ENCODE measurements at places on chromosomes 12 and 14. TPM values are rescaled to one million over a fixed set of nuclear protein-coding genes. Genes with fewer than 3 reads are reported as not detected.

DNA sequence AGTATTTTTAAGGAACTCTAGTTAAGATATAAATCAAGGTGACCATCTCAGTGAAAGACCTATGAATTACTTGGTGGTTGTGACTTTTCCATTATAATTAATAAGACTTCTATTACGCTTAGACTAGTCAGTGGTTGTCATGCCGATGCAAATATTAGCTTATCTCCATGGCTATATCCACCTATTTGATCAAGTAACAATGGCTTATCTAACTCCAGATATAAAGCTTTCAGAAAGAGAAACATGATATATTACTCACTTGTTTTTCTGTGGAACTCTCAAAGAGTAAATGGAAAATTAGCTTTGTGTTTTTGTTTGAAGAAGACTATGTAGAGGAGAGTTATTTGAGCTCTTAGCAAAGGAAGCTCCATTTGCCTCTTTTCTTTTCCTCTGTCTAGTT is 323.8 kb upstream of the DCN start:
- no peak overlapping the region for H3K4me3 ChIP-seq
- no peak overlapping the region for H3K27ac ChIP-seq
- no peak for DNase-seq
- H3K4me1 ChIP-seq = no peaks in the 10 kb centered on the region
- no peaks in the 10 kb centered on the region for H3K36me3 ChIP-seq

GRCh38 chr12:42575717-42576116 is 13.8 kb downstream of the PRICKLE1 start:
- no peak overlapping the region for H3K27ac ChIP-seq
- H3K4me3 ChIP-seq = no peak overlapping the region
- no peak for DNase-seq
- H3K36me3 ChIP-seq = no peaks in the 10 kb centered on the region

DNA sequence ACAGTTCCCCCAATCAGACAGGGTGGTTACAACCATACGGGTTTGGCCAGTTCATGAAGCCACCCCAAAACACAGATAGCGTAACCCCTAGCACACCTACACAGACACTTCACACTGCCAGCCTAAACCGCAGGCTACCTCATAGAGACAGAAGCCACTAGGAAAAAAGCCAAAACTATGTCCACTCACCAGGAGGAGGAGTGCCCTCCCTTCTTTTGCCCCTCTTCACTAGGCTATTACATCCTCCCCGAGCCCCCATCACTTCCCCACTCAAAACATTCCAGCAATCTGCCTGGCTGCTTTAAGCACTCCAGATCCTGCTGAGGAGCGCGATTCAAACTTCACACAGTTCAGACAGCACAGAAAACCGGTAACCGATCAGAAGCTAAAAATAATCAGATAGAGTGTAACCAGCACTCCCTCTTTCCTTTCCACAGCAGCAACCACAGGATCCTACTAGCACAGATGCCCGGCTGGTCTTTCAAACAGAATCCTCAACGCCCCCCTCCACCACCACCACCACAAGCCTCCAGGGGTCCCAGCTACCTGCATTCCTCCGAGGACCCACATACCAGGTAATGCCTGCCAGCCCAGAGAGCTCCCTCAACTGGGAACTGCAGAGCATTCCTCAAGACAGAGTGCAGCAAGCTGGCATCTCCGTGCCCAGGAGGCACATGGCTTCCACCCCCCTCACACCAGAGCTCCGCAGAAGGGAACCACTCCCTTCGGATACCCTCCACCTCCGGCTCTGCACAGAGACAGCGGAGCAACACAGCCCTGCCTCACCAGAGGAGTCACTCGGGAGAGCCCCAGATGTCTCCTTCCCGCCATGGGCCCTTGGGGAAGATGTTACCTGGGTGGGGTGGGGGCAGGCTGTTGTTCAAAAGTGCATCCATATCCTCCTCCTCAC is 1.5 kb downstream of the CHD4 start:
- DNase-seq = peak; percentile 41
- H3K4me1 ChIP-seq = peaks cover 32% of the 10 kb centered on the region

GRCh38 chr12:14959126-14959440 is 2.3 kb downstream of the ARHGDIB start:
- H3K4me3 ChIP-seq = 0 out of 2 replicates have a peak overlapping the region, but pooled peaks have one; percentile 54
- no peaks in the 10 kb centered on the region for H3K27me3 ChIP-seq
- peaks cover 64% of the 10 kb centered on the region for H3K4me1 ChIP-seq
- no peak overlapping the region for H3K27ac ChIP-seq

GRCh38 chr12:3071710-3072109 is 5.5 kb upstream of the TSPAN9 start:
- H3K27ac ChIP-seq = no peak overlapping the region
- H3K4me3 ChIP-seq = no peak overlapping the region
- H3K36me3 ChIP-seq = no peaks in the 10 kb centered on the region

DNA sequence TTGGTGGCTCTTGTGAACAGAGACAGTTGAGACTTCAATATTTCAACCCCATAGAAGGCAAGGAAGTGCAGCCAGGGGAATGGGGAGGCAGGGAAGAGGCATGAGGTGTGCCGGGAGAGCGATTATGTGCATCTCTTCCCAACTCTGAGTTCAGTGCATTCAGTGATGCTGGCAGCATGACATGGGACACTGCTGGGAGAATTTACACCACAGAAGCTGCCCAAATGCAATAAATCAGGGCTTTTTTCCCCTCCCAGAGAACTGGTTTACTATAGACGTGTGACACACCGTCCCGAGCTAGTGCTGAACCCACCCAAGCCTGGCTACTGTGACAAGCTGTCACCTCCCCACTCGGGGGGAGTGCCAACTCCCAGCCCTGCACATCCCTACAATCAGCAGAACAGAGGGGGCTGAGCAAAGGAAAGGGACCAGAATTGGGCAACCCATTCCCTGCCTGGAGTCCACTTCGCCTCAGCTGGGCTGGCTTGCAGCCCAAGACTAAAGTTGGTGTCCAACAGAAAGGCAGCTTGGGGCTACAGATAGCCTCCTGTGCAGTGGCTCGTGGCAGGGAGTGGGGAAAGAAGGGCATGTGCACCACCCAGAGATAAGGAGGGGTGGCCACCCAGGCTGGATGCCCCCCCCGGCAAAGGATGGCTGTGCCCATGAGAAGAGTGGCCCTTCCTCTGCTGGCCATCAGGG is 16.7 kb downstream of the AHSA1 start:
- H3K4me3 ChIP-seq = no peak overlapping the region
- no peak overlapping the region for H3K27ac ChIP-seq
- no peak for DNase-seq
- H3K4me1 ChIP-seq = no peaks in the 10 kb centered on the region

DNA sequence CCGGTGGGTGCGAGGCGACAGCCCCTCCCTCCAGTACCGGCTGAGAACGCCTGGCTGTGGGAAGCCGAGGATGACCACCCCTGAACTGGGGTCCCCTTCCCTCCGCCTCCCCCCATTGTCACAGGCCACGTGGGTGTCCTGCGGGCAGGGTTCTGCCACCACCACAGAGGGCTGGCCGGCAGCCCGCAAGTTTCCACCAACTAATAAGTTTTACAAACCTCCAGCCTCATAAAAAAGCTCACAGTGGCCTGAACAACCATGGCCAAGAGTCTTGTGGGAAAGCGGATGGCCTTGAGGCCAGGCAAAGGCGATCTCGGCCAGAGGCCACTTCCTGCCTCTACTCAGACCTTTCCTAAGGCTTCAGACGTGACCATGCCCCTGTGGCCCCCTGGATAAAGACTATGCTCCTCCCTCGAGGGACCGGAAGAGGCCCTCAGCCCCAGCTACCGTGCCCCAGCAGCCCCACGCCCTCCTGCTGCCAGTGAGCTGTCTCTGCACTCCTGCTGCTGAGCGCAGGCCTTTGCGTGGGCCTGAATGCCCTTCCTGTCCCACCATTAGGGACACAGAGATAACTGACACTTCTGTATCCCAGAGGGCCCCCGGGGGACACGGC is 46.1 kb upstream of the DLK1 start:
- H3K36me3 ChIP-seq = no peaks in the 10 kb centered on the region
- no peaks in the 10 kb centered on the region for H3K4me1 ChIP-seq
- H3K27ac ChIP-seq = no peak overlapping the region
- peaks cover 9% of the 10 kb centered on the region for H3K27me3 ChIP-seq
- no peak for DNase-seq
- no peak overlapping the region for H3K4me3 ChIP-seq

GRCh38 chr14:79992407-79993198 is 218.7 kb downstream of the DIO2 start:
- no peak for DNase-seq
- H3K4me1 ChIP-seq = no peaks in the 10 kb centered on the region
- H3K4me3 ChIP-seq = no peak overlapping the region
- H3K27ac ChIP-seq = no peak overlapping the region
- H3K27me3 ChIP-seq = no peaks in the 10 kb centered on the region

DNA sequence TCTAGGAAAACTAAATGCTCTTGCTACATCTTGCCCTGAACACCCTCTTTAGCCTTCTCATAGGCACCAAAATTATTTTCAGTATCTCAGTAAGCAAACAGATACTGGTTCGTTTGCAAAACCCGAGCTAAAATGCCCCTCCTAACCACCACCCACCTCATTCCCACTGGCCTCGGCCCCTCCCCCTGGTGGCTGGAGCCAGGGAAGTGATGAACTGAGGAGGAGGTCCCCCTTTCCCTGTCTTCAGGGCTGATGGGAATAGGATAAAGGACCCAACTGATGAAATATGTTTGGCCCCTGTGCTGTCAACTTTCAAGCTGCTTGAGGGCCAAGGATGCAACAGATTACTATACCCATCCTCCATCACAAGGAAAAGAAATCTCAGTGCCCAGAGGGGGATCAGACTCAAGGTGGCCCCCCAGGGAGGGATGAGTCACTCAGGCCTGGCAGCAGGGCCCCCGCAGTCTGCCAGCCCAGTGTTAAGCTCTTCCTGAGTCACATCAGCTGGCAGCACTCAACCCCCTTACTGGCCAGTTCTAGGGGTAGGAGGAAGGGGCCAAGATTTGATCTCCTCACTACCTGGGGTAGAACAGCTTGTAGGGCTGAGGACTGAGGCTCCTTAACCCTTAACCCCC is 1.7 kb downstream of the ANKRD52 start:
- H3K4me1 ChIP-seq = peaks cover 22% of the 10 kb centered on the region
- no peaks in the 10 kb centered on the region for H3K27me3 ChIP-seq
- DNase-seq = no peak

- no peaks in the 10 kb centered on the region for H3K4me1 ChIP-seq
- H3K36me3 ChIP-seq = no peaks in the 10 kb centered on the region
- no peak for DNase-seq
- H3K27ac ChIP-seq = no peak overlapping the region
- no peaks in the 10 kb centered on the region for H3K27me3 ChIP-seq
Observed at GRCh38 chr14:90808759-90809529, 7.3 kb downstream of the TTC7B start.

GRCh38 chr14:67704484-67705089 is 2.9 kb downstream of the RDH12 start:
- peaks cover 24% of the 10 kb centered on the region for H3K4me1 ChIP-seq
- peak; percentile 51 for DNase-seq
- no peaks in the 10 kb centered on the region for H3K27me3 ChIP-seq
- no peak overlapping the region for H3K27ac ChIP-seq
- no peak overlapping the region for H3K4me3 ChIP-seq
- H3K36me3 ChIP-seq = no peaks in the 10 kb centered on the region

DNA sequence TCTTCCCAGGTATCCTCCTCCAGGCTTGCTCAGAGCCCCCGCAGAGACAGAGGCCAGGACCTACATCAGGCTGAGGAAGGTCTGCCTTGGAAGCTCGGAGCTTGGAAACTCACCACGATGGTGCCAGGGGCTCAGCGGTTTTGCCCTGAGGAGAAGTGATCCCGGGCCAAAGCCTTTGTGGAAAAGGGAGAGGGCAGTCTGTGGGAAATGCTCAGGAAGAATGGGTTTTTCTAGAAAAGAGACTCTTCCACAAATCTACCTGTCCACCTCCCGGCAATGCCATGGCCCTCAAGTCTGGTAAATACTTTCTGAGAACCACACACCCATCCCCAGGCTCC is 8.0 kb downstream of the KRT2 start:
- H3K4me1 ChIP-seq = peaks cover 11% of the 10 kb centered on the region
- DNase-seq = no peak
- no peaks in the 10 kb centered on the region for H3K27me3 ChIP-seq
- no peak overlapping the region for H3K27ac ChIP-seq

GRCh38 chr14:104383996-104384775 is 195.4 kb upstream of the C14orf180 start:
- H3K36me3 ChIP-seq = no peaks in the 10 kb centered on the region
- no peak overlapping the region for H3K27ac ChIP-seq
- peaks cover 100% of the 10 kb centered on the region for H3K27me3 ChIP-seq
- no peaks in the 10 kb centered on the region for H3K4me1 ChIP-seq
- no peak overlapping the region for H3K4me3 ChIP-seq

GRCh38 chr12:6607751-6608591 is 792 bp upstream of the CHD4 start:
- peaks cover 16% of the 10 kb centered on the region for H3K36me3 ChIP-seq
- H3K4me1 ChIP-seq = peaks cover 49% of the 10 kb centered on the region
- H3K27me3 ChIP-seq = no peaks in the 10 kb centered on the region
- 0 out of 2 replicates have a peak overlapping the region, but pooled peaks have one; percentile 4 for H3K27ac ChIP-seq
- H3K4me3 ChIP-seq = no peak overlapping the region
- peak; percentile 75 for DNase-seq

DNA sequence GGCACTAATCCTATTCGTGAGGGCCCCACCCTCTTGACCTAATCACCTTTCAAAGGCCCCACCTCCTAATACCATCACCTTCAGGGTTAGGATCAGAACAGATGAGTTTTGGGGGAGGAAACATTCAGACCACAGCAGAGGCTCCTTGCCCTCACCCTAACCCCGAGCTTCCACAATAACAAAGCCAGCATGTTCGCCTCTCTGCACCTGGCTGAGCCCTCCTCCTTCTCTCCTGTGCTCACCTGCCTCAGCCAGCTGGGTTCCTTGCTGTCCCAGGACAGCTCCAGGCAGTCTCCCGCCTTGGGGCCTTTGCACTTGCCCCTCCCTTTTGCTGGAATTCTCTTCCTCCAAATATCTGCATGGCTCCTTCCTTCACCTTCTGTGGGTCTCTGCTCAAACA is 9.7 kb upstream of the RAN start:
- H3K4me3 ChIP-seq = no peak overlapping the region
- no peak overlapping the region for H3K27ac ChIP-seq
- H3K4me1 ChIP-seq = no peaks in the 10 kb centered on the region
- H3K36me3 ChIP-seq = no peaks in the 10 kb centered on the region

GRCh38 chr12:3092764-3093163 is 15.6 kb downstream of the TSPAN9 start:
- H3K27ac ChIP-seq = no peak overlapping the region
- no peaks in the 10 kb centered on the region for H3K36me3 ChIP-seq
- H3K27me3 ChIP-seq = no peaks in the 10 kb centered on the region
- H3K4me1 ChIP-seq = peaks cover 7% of the 10 kb centered on the region

DNA sequence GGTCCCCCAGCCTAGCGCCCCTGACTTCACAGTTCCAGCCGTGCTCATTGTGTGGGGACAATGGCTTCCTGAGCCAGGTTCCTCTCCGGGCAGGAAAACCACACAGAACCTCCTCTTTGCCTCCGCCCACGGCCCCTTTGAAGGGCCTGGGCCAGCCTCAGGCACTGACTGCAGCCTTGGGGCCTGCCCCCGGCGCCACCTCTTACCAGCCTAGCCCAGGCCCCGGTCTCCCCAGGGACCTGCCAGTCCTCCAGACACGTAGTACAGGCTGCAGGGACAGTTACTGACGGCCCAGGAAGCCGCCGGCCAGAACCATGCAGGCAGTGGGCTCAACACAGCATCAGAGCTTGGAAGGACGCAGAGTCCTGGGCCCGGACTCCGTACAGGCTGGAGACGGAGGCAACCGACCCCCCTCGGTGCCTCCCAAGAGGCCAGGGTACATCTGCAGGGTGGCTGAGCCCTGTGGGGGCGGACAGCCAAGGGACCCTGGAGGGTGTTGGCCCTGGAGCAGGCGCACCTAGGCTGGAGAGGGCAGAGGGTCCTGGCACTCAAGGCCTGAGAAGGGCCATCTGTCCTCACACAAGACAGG is 20.9 kb upstream of the NUDT14 start:
- H3K36me3 ChIP-seq = no peaks in the 10 kb centered on the region
- H3K4me3 ChIP-seq = no peak overlapping the region
- H3K27me3 ChIP-seq = peaks cover 6% of the 10 kb centered on the region
- no peak overlapping the region for H3K27ac ChIP-seq
- H3K4me1 ChIP-seq = peaks cover 29% of the 10 kb centered on the region

Gene TMEM132C
- total RNA-seq = not detected

Gene NANOG
- total RNA-seq = not detected

Gene ST8SIA1
- total RNA-seq = 3.1 TPM

Measured in PC-9 (cell line).